ENCODE measurements at places on chromosomes 6 and 20.

- DNase-seq, result no peak
These were observed 27.4 kb downstream of the CBLN4 start for GRCh38 chr20:55977690-55978459.

DNA sequence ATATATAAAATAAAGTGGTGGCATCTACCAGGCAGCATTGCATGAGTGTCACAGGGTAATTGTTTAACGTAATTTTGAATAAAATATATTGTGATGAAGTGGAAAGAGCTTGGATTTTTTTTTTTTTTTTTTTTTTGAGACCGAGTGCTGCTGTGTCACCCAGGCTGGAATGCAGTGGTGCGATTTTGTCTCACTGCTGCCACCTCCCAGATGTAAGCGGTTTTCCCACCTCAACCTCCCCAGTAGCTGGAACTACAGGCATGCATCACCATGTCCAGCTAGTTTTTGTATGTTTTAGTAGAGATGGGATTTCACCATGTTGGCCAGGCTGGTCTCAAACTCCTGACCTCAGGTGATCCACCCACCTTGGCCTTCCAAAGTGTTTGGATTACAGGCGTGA, 81.1 kb upstream of the SMIM8 start:
- no peak for DNase-seq

- peak; percentile 28 for DNase-seq
These were observed 8.5 kb upstream of the ANGPT4 start for GRCh38 chr20:924639-925038.

DNA sequence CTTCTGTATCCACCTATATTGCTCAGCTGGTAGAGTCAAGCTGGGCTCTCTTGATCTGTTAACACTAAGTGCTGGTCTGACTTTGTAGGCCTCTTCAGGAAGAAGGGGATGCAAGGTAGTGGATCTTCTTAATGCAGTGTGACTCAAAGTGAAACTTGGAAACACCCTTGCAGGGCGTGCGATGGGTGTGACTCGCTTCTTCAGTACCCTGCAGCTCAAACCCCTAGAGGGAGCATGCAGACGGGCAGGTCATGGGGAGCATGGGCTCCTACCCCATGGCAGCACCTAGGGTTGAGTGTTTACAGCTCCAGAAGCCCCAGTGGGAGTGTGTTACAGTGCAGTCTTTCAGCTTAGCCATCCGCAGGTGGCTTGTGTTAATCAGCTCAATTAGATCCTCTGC, 757 bp upstream of the SAMD3 start:
- peak; percentile 45 for DNase-seq

DNA sequence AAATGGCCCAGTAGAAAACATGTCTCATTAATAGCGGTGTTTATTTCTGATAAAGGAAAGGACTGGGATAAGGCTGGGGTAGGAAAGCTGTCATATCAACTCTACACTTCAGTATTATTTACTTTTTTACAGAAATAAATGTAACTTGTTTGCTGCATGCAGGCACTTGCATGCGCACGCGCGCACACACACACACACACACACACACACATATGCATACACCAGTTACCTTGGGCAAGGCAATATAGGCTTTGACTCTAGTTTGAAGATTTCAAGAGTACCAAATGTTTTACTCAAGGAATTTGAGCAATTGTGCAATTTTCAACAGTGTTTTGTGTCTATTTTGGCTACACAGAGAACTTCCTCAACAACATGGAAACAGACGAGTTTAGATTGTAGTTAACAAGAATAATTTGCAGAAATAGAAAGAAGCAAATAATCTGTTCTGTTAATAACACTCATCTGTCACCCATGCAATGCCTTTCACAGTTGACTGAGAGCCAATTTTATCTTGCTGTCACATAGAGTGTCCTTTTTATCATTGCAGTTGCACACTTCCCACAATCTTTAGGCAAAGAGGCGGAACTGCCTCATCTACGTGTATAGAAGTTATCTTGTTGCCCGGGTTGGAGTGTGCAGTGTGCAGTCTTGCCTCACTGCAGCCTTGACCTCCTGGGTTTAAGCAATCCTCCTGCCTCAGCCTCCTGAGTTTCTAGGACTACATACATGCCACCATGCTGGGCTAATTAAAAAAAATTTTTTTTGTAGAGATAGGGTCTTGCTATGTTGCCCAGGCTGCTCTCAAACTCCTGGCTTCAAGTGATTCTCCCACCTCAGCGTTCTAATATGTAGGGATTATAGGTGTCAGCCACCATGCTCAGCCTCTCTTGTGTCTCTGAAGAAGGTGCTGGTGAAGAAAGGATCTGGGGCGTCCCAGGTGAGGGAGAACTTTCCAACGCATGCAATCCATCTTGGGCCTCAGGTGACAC, 74.8 kb upstream of the SHLD1 start:
- DNase-seq, result peak; percentile 97

DNA sequence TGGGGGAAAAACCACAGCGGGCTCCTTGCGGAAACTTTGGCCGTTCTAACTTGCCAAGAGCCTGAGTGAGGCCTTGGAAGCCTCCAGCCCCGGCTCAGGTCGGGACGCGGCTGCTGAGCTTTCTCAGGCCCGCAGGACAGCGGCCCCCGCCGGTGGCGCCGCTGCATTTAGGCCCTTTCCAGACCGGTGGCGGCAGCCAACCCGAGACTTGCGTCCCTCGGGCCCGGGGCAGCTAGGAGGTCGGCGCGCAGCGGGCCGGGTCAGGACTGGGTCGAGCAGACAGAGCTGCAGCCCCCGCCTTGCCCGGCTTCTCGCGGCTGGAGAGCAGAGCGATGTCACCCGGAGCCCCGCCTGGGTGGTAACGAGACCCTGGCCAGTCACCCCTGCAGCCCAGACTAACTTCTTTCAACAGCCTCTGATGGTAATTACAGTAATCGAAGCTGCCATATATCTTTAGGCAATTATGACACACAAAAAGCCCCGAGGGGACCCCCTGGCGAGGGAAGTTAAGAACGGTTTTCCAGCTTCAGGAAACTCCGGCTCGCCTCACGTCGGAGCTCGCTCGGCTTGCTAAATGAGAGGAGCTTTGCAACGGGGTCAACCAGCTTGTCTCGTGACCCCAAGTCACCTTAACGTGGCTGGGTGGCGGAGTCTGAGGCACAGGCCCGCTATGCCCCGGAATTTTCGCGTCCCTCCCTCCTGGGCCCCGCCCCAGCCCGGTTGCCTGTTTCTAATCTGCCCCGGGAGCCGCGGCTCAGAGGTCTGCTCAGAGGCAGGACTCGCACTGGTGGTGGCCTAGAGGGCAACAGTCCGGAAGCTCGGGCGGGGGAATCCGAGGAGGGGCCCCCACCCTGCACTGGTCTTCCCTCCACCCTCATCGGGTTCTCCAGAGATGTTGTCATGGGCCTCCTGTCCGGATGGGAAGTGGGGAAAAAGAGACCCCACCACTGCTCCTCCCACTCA, 3.0 kb downstream of the NR2E1 start:
- peak; percentile 62 for DNase-seq

DNA sequence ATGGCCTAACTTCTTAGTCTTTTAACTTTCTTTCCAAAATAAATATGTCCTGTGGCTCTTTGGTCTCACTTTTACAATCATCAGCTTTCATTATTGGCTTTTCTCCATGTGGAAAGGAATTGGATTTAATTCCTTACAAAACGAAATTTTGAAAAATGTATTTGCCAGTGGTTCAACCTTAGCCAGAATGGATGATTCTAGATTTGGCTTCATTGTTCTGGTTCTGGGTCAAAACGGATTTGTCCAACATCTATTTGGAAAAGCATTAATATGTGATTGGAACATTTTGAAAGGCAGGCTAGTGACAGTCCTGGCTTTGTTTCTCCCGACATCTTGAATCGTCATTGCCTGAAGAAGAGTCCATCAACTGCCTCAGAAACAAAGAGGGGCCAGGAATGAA, 59.2 kb downstream of the TENT5A start:
- DNase-seq, result no peak

- DNase-seq, result no peak
These were observed 570.1 kb downstream of the DHX35 start for GRCh38 chr20:39532205-39532604.

DNA sequence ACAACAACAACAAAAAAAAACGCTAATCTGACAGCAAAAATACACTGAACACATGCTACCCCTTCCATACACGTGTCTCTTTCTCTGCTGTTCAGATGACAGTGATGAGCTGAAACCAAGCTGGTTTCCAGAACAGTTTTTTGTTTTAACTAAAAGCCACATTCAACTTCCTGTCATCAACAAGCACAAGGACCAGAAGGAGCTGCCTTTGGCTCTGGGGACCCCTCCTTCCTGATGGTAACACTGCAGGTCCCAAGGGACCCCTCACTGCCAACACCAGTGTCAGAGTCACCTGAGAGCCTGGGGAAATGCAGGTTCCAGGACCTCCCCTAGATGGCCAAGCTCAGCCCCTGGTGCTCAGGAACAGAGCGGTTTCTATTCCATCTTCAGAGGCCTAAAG, 6.0 kb downstream of the CST7 start:
- DNase-seq, result no peak

- DNase-seq, result peak; percentile 35
These were observed 223.2 kb downstream of the PRL start for GRCh38 chr6:22073516-22074198.

- DNase-seq, result no peak
These were observed 105.5 kb downstream of the TULP4 start for GRCh38 chr6:158417760-158418098.

DNA sequence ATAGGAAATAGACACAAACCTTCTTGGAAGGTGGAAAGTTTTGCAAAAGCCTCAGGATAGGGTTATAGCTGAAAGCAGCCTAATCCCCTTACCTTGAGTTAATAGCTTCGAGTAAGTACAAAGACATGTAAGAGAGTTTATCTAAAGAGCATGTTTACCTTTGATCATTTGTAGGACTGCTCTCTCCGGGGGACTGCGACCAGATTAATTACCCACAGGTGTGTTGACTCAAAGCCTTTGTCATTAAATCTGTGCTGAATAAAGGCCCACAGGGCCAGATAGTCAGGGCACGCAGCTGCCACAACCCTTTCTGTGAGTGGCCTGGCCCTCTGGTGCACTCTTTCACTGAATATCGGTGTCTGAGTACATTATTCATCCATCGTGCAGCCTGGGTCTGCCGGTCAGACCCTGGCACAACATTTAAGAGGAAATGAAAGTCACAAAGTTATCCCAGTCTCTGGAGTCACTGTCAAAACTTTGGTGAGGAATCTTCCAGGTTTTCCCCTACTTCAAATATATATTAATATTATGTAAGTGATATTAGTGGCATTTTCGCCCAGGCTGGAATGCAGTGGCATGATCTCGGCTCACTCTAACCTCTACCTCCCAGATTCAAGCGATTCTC, 5.4 kb upstream of the MICA start:
- DNase-seq, result no peak

GRCh38 chr6:142944124-142945048, 590 bp downstream of the HIVEP2 start:
- peak; percentile 85 for DNase-seq

GRCh38 chr6:5997420-5997987, 9.2 kb downstream of the NRN1 start:
- DNase-seq, result peak; percentile 13

- no peak for DNase-seq
These were observed 15.5 kb downstream of the NOL4L start for GRCh38 chr20:32569380-32570305.

DNA sequence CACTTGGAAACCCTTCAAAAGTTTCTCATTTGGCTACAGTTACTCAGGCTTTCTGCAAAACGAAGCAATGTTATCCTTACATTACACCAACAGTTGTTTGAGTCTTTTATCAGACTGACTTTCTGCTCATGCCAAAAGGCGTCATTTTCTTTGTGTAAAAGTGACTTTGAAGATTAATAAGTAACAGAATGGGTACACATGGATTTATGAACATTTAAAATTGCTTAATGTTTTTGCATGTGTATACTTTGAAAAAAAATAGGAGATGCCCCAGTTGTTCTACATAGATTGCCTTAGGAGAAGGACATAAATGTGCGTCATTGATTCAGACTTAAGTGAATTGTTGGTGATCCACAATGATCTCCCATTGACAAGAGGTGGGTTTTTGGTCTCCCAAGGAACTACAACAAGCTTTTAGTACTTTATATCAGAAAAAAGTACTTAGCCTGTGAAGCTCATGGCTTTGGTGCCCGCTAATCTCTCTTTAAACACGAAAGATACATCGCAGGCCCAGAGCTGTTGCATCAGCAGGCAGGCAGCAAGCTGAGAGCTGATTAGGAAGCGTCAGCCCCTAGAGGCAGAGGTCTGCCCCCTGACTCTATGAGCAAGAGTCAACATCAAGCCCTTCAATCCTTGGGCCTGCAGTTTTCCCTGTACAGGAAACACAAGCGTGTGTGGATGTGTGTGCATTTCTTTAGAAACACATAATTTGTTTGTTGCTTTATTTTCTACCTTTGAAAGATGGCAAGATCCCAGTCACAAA, 45.9 kb downstream of the SLC22A3 start:
- no peak for DNase-seq

DNA sequence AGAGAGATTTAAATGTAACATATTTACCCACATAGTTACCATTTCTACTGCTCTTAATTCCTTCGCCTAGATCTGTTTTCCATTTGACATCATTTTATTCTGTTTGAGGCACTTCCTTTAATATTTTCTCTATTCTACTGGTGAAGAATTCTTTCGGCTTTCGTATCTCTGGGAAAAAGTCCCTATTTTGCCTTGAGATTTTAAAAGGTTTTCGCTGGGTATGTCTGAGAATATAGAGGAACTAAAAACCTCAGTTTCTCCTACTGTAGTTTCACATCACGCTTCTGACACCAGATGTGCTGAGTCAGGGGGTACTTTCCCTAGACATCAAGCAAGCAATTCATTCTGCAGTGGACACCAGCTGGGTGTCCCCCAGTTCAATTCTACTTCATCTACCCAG, 61.7 kb downstream of the E2F3 start:
- no peak for DNase-seq

Data from hematopoietic multipotent progenitor cell treated with erythropoietin and hydrocortisone succinate and interleukin-3 and kit ligand, for 6 days (in vitro differentiated cells).